ENCODE measurements at places on chromosomes 11 and 22.

GRCh38 chr22:30890686-30891442 is 77.7 kb downstream of the MORC2 start:
- no peak for DNase-seq

GRCh38 chr22:23904573-23905254 is 10.5 kb downstream of the MIF start:
- no peak for DNase-seq

- no peak for DNase-seq
These were observed 579.3 kb downstream of the BUD13 start for GRCh38 chr11:116193321-116194131.

DNA sequence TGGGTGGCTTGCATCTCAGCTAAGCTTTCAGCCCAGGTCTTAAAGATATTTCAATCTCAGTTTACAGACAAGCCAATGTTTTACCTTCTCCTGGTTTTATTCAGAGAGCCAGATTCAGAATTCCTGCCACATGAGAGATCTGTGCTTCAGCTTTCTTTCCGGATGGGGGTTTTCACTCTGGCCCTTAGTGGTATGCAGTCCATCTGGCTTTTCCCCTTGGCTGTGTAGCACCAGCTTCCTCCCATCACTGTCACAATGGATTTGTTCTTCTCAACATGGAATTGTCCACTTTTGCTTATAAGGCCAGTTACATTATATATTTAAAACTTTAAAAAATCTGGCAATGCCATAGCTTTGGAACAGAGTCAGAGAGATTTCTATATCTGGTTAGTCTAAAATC is 303.9 kb downstream of the ETS1 start:
- no peak for DNase-seq

GRCh38 chr11:114132944-114133394 is 73.5 kb downstream of the ZBTB16 start:
- DNase-seq, result no peak

DNA sequence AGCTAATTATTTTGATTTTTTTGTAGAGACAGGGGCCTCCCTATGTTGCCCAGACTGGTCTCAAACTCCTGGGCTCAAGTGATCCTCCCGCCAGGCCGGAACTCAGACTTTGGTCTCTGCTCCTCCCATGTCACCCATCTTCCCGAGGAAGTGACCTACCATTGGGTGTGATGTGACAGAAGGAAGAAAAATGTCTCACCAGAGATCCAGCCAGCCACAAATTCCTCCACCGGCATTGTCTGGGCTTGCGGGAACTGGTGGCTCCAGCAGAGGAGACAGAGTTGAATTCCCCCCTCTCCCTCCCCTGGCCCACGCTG is 772 bp downstream of the SLC25A45 start:
- DNase-seq, result peak; percentile 74

GRCh38 chr11:109902764-109903433 is 190.3 kb upstream of the ZC3H12C start:
- no peak for DNase-seq

- no peak for DNase-seq
These were observed 17.1 kb downstream of the TUBGCP6 start for GRCh38 chr22:50227579-50228215.

GRCh38 chr11:44005063-44005701 is 42.6 kb upstream of the ACCSL start:
- no peak for DNase-seq

GRCh38 chr22:28837640-28838039 is 37.3 kb upstream of the XBP1 start:
- no peak for DNase-seq

GRCh38 chr11:100232006-100232405 is 455.1 kb upstream of the ARHGAP42 start:
- no peak for DNase-seq

DNA sequence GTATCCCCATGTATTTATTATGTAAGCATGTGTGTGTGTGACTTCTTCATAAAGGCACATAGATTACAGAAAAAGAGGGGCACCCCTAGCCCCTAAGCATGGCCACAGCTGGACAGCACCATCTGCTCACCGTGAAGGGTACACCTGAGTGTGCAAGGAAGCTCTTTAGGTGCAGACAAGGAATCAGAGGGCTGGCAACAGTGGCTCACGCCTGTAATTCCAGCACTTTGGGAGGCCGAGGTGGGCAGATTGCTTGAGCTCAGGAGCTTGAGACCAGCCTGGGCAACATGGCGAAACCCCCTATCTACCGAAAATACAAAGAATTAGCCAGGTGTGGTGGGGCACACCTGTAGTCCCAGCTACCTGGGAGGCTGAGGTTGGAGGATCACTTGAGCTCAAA is 56.3 kb downstream of the DGCR2 start:
- DNase-seq, result no peak

DNA sequence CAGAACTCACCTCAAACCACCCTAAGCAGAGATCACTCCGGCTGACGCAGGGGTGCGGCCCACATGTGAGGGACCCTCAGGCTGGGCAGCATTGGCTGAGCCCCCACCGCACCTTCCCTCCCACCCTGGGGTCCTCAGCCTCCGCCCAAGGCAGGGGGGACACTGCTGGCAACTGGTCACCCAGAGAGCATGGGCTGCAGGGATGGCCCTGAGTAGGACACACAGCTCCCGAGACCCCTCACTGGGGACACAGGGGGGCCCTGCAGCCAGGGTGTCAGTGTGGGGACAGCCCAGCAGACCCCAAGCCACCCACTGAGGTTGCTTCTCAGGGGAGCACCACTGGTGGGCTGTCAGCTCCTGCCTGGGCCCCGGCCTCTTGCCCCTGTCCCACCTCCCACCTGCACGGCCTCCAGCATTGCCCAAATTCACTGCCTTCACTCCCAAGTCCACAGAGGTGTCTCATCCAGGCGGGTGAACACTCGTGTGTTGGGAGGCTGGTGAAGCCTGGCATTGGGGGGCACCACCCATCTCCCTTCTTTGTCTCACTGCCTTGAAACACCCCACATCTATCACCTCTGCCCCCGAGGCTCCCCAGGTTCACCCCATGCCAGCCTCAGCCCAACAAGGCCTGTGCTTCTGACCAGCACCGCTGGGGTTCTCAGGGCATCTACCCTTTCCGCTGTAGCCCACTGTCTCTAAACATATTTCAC is 4.7 kb downstream of the C11orf21 start:
- DNase-seq, result no peak

- DNase-seq, result peak; percentile 77
These were observed 2.3 kb downstream of the ATM start for GRCh38 chr11:108224911-108225786.

GRCh38 chr11:1693327-1694063 is 3.5 kb upstream of the KRTAP5-6 start:
- DNase-seq, result peak; percentile 63

- DNase-seq, result peak; percentile 23
These were observed 35.6 kb downstream of the SERPINH1 start for GRCh38 chr11:75597636-75598035.

- DNase-seq, result peak; percentile 40
These were observed 11.2 kb upstream of the IGLL1 start for GRCh38 chr22:23591201-23591791.

GRCh38 chr22:28716686-28717085 is 24.9 kb downstream of the CHEK2 start:
- DNase-seq, result no peak

DNA sequence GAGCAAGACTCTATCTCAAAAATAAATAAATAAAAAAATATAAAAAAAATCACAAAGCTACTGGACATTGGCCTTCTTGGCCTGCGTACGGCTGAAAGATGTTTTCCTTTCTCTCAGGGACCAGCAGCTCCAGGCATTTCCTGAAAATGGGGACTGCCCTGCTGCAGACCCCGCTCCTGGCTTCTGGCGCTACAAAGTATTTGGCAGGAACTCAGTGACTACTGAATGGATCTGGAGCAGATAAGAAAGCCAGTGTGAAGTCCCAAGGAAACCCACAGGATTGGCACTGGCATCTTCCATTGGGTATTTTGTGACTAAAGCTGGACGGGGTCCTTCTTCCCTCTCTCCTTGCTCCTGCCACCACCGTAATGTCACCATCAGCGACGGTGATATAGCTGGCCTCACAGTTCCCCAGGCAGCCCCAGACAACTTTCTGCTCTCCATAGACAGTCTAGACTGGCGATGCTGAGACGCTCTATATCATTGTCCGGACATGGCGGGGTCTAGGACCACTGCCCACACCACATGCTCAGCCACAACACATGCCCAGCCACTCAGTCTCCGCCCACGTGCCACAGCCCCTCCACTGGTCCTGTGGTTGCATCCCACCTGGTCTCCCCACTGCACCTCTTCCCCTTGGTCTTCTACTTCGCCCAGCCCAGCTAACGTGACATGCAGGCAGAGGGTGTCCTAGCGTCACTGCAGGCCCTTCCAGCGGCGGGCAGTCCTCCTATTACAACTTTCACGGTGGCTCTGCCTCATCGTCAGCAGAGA is 22.7 kb upstream of the YPEL1 start:
- DNase-seq, result no peak

DNA sequence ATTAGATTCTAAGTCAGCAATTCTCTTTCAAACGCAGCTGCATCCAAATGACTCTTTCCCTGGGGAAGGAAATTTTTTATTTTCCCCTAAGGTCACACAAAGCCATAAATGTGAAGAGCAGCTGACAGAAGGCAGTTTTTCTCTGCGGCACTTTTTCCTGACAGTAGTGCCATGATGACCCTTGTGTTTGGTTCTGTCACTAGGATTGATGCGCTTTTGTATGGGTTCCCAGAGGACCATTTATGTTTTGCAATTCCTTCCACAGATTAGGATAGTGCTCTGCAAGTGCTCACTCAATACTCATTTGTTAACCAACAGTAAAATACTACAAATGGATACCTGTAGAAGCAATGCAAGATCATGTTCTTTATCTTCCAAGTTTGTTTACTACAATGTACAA is 359.6 kb upstream of the CTSC start:
- no peak for DNase-seq

- DNase-seq, result no peak
These were observed 15.4 kb upstream of the CPT1A start for GRCh38 chr11:68857037-68857586.

GRCh38 chr11:92383430-92383829 is 158.8 kb downstream of the FAT3 start:
- DNase-seq, result no peak

- no peak for DNase-seq
These were observed 65.3 kb downstream of the ARHGEF12 start for GRCh38 chr11:120401506-120401905.
